C1 segment of cervical spinal cord (tissue), 14 donors: ENCODE measurements at places on chromosomes 7 and 10.

GRCh38 chr7:47833211-47833610 is 115.1 kb downstream of the PKD1L1 start:
- no peak for DNase-seq

DNA sequence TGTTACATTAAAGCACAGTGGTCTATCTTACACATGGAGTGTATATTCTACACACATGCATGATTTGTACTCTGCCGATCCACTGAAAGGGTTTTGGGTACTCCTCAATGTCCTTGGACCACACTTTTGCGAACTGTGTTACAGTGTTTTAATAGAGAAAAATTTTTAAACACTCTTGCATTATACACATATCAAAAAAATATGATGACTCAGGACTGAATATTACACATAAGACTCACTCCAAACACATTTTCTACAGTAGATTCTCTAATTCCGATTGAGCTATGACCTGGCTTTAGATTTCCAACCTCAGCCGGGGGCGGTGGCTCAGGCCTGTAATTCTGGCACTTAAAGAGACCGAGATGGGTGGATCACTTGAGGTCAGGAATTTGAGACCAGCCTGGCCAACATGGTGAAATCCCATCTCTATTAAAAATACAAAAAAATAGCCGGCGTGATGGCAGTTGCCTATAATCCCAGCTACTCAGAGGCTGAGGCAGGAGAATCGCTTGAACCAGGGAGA is 222.4 kb downstream of the CACNA2D1 start:
- no peak for DNase-seq

DNA sequence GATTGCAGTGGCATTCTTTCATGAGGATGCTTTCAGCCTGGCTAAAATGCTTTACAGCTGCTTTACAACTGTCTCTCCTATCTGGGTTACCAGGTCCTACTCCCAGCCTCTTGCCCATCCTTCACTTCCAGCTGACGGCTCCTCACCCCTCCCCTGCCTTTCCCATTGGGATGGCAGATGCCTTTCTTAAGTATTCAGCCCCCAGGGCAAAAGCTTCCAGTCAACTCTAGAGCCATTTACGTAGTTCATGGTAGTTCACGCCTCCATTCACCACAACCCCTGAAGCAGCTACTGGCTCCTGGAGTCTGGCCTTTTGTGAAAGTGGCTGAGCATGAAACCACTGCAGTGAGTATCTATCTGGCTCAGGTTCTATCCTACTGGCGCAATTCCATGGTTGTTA is 17.2 kb upstream of the BMPER start:
- DNase-seq = no peak

DNA sequence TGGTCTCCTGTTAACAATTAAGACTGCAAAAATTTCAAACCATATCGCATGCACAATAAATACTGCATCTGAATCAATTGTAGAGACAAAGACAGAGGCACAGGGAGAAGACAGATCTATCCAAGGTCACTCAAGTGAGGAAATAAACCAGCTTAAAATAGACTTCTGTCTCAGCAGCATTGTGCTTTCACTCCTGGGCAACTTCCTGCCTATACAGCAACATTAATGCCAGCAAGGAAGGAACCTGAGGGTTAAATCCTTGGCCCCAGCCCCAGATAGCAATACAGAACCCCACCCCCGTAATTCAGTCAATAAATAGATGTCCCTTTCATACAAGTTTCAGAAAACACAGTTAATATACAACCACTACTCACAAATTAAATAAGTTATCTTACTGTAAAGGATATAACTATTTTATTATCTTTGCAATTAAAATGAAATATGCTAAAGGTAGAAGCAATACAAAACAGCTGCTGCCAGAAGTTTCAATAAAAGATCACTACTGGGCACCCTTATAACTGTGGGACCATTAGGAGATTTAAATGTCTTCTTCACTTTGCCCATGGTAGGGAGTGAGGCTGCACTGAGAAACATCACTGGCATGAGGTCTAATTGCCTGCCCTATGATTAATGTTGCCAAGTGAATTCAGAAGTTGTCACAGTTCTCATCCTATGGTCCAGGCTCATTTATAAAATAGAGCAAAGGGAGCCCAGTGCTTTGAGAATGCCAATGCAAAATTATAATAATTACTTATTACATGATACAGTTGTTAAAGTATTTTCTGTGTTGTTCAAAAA is 49.4 kb downstream of the CAV1 start:
- no peak for DNase-seq

DNA sequence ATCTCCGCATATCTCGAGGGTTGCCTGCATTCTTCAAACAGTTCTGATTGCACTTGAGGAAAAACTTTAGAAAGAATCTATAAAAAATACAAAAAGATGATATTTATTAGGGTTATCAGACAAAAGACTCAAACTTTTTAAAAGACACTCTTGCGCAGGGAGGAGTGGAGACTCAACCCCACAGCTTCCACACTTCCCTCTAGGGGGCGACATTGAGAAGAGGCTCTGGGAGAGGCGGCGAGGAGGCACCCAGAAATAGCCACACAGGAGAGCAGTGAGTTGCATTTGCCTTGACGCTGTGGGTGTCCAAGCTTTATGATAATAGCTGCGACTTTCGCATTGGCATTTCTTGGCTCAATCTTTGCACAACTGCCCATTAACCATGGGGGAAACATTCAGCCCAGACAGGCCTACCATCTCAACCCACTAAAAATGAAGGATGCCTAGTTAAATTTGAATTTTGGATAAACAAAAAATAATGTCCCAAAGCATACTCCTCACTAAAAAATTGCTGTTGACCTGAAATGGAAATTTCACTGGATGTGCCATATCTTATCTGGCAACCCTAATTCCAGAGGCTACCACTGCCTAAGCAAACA is 86.2 kb downstream of the EBF3 start:
- DNase-seq = no peak

GRCh38 chr7:28808796-28809533 is 149.2 kb downstream of the TRIL start:
- no peak for DNase-seq

- no peak for DNase-seq
These were observed at the start of gene MYOZ1 for GRCh38 chr10:73641328-73642060. Gene MYOZ1, minus strand, starts transcription at chr10:73641474. Its CDS starts 1,457 bp downstream, at chr10:73640017.

DNA sequence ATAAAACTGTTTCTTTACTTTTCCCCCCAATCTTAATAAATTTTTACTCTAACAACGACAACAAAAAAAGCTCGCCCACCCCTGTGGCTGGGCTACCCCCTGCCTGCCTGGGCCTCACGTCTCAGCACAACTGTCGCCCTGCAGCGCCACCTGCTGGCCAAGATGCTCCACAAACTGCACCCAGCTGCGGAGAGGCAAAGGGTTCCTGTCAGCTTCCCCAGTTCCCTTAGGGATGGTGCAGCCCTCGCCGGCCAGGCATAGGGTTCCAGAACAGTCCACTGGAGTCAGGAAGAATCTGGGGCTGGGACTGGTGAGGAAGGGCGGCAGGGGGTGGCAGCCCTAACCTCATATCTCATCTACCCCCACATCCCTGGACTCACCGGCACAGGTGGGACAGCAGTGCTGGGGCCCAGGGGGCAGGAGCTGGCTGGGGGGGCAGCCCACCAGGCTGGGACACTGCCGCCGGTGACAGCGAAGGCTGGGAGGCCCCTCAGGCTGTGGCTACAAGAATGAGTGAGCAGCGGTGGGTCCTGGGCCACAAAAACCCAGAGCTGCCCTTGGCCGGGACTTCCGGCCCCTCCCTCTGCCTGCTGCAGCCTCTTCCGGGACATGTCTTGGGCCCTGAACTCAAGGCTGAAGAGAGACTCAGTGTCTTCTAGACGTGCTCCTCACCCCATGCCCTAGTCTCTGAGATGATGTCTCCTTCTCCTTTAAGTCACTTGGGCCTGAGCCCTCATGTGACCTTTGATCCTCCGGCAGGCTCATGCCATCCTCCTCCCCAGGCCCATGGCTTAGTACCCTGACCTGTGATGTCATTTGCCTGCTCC is 21.2 kb downstream of the ATP6V1F start:
- no peak for DNase-seq

- no peak for DNase-seq
These were observed 286.3 kb downstream of the TNS3 start for GRCh38 chr7:47295606-47296005.

- DNase-seq = no peak
These were observed 20.5 kb downstream of the SGMS1 start for GRCh38 chr10:50603151-50603850.

DNA sequence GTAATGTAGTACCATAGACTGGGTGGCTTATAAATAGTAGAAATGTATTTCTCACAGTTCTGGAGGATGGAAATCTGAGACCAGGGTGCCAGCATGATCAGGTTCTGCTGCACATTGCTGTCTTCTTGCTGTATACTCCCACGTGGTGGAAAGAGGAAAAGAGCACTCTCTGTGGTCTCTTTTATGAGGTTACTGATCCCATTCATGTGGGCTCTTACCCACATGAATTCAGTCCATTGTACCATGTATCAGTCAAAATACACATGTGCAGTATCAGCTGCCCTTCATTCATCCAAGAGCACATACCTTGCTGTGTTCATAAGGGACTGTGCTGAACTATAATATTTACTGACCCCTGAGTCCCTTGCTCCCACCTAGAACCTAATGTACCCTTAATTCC is 17.1 kb downstream of the PNLIPRP2 start:
- no peak for DNase-seq

GRCh38 chr7:100825215-100825671 is 2.1 kb downstream of the EPHB4 start:
- no peak for DNase-seq

DNA sequence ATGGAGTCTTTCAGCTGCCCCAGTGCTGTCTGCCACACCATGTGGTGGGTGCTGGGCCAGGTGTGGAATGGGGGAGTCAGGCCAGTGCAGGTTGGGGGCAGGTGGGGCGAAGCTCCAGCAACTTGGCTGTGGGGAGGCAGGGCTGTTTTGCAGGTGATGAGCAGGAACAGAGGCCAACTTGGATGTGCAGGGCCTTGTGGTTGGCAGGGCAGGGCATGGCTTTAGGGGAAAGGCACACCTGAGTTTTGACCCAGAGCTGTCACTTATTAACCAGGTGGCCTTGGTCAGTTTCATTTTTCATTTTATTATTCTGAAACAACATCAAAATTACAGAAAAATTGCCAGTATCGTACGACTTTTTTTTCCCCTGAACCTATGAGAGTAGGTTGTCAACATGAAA is 1.1 kb upstream of the SFTPA2 start:
- DNase-seq = no peak

- no peak for DNase-seq
These were observed 50.3 kb upstream of the MET start for GRCh38 chr7:116621649-116622048.

DNA sequence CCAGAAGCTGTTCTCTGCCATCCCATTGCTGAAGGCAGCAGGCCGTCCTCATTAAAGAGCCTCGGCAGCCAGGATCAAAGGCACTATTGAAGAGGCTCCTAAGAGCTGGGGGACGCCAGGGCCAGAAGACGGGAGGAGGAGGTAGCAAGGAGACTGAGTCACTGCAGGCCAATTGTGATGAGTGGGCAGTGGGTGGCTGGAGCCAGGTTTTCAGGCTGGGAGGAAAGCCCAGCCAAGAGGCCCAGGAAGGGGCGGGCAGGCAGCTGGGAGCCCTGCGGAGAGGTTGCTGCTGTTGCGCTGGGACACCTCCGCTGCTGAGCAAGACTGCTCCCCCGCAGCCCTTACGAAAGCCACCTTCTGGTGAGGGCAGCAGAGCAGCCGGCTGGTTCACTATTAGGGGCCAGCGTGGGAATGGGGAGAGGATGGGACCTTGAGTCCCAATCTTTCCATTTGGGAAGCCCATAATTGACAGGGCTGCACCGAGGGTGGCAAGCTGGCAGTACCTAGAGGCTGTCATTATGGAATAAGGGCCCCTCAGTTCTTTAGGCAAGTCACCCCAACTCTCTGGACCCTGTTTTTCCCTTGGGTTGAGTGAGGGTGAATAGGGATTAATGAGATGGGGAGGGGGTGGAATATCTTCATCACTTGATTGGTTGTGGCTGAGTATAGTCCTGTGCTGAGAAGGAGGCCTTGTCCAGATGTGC is 48.4 kb downstream of the UNC5B start:
- peak; percentile 26 for DNase-seq

- DNase-seq = no peak
These were observed 35.7 kb downstream of the SMNDC1 start for GRCh38 chr10:110268971-110269370.

- DNase-seq = no peak
These were observed 1.2 kb downstream of the COX19 start for GRCh38 chr7:974172-974571.

DNA sequence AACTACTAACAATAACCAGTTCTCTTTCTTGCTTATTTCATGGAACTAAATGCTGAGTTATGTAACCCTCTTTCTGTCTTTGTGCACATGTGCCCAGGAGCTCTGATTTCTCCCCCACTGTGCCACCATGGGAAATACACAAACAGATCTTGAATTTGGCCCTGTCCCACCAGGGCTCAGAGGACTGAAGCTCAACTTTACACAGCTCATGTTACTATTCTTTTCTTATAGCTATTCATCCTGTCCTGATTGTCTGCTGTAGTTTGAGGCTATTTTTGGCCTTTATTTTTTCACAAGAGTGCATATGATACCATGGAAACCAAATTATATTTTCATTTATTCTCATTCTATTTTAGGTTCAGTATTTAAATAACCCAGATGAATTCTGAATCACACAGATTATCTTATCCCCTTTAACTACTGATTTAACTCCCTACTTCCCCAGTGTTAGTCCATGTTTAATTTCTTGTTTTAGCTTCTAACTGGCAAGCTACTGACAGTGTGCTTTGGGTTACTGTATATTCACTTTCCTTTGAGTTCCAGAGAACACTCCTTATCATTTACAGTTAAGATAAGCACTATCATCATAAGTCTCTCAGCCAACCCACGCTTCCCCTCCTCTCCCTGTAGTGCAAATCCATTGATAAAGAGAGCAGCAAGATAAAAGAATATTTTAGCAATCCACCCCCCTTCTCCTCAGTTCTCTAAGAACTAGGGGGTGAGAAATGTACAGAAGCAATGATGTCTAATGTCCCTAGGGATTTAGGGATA is 71.8 kb upstream of the GSDME start:
- no peak for DNase-seq

- DNase-seq = no peak
These were observed 32.2 kb upstream of the PCBD1 start for GRCh38 chr10:70920519-70920918.

DNA sequence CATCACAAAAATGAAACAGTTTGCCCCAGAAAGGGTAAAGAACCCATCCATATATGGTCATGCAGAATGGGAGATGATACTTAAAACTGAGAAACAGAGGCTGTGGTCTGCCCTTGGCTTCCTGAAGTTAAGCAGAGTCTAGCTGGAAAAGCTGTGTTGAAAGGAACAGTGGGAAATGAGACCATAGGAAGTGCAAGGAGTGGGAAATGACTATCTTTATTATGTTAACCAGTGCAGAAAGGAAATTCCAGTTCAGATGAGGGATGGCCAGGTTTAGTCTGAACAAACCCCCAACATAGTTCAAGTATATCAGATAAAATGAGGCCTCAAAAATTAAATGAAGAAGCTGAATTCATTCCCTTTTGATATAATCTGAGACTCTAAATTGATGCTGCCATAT is 112.2 kb upstream of the TARP start:
- DNase-seq = no peak
